ENCODE measurements at places on chromosomes 2 and 18.

DNA sequence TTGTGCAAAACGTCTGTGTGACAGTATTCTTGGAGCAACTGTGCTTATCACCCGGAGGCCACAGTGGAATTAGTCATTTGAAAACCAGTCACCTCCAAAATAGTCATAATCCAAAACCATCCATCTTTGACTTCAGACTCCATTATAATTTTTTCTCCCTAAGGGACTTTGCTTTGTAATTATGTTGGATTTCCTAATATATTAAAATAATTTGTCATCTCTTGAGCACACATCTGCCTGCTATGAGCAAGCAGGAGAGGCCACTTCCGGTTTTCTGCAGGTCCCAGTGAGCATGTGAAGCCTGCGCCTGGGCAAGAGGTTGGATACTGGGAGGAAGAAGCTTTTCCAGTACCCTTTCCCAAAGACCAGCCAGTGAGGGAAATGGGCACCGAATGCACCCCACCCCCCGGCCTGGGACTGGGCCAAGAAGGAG lies 57.7 kb downstream of the ODC1 start:
- no peak for DNase-seq

DNA sequence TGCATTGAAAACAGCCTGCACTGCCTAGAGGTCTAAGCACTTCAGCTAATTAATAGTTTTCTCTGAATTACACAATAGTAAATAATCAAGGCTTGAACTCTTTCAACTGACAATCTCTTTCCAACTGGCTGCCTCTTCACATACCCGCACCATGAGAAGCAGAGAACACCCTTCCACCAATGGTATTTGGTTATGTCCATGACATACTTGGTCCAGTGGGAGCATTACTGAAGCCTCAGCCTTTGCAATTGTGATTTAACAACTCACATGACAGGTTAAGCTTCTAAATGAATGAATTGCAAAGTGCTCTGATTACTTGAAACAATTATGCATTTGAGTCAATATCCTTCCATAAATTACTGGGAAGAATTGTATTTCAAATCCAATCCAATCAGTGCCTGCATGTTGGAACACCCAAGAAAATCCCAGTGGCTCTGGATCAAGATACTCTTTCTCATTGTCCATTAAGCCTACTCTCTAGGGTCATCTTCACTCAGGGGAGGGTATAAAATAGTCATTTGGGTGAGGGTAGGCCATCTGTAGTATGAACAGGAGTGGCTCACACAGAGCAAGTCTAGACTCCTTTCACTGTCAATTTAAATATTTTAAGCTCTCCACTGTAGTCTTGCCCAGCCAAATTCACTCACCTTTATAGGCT lies 101.1 kb downstream of the HS1BP3 start:
- DNase-seq = no peak

GRCh38 chr2:200373973-200374416 lies 67.5 kb downstream of the SPATS2L start:
- DNase-seq = no peak

GRCh38 chr2:32702303-32703064 lies 74.6 kb downstream of the TTC27 start:
- DNase-seq = no peak

GRCh38 chr18:55014095-55014494 lies 54.8 kb upstream of the CCDC68 start:
- DNase-seq = no peak

- no peak for DNase-seq
Observed at GRCh38 chr2:111702119-111702803, 181.7 kb downstream of the ANAPC1 start.

DNA sequence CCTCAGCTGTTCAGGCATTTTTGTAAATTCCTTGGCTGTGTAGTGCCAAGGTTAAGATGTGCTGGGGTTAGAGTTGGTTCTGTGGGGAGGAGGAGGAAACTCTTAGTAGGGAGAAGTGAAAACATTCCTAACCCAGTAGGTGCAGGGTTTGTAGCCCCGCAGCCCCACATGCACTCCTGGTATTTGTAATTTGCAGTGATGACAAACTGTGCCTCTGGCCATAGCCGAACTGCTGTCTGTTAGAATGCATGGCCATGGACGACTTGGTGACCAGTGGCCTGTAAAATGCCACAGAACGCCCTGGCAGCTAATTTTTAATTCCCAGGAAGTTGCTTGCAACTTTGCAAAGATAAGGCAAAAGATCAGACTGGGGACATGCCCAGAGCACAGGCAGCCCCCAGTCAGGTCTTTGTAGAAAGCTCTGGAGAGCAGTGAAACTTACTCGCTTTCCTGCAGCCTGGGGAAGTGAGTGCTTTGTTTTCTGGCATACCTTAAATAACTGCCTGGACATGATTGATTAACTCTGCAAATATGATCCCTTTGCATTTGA lies 38.4 kb downstream of the LYPD6B start:
- peak; percentile 57 for DNase-seq

- DNase-seq = no peak
Observed at GRCh38 chr2:40507432-40507831, 55.5 kb upstream of the SLC8A1 start.

GRCh38 chr2:121627525-121628050 lies 21.7 kb downstream of the CLASP1 start:
- DNase-seq = no peak

- DNase-seq = no peak
Observed at GRCh38 chr18:27964811-27965210, 212.1 kb downstream of the CDH2 start.

GRCh38 chr2:38713338-38713737 lies 37.8 kb downstream of the SRSF7 start:
- DNase-seq = no peak

Data from retina (tissue), 1 donor.